ENCODE measurements at places on chromosomes 3 and 15. TPM values are rescaled to one million over a fixed set of nuclear protein-coding genes. Genes with fewer than 3 reads are reported as not detected.
A peak's percentile ranks its signal among the peaks of the same experiment; 100 is the strongest.

The TGM5 gene
- not detected for total RNA-seq

The ACOX2 gene
- total RNA-seq: 8.1 TPM

The STRC gene
- not detected for total RNA-seq

The P3H2 gene
- 17.1 TPM for total RNA-seq

The PKM gene
- total RNA-seq: 2,644 TPM

The TMEM108 gene
- total RNA-seq: 0.12 TPM

The GOLGA6A gene
- not detected for total RNA-seq

The DPPA2 gene
- total RNA-seq: not detected

The FBXW12 gene
- total RNA-seq: not detected

DNA sequence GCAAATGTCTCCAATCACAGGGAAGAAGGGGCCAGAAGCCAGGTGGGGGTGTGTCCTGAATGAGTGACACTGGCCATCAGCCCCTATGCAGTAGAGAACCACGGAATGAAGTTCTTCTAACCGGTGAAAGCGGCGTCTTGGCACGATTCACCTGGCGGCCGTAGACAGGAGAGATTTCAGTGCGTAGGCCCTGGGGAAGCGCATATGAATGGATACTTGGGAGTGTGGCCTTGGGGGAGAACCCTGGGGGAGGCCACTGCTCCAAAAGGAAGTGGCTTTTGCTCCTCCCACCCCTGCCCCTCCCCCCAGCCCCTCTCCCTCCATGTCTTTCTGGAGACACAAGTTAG lies 43.6 kb downstream of the RBPMS2 start:
- no peak for DNase-seq

DNA sequence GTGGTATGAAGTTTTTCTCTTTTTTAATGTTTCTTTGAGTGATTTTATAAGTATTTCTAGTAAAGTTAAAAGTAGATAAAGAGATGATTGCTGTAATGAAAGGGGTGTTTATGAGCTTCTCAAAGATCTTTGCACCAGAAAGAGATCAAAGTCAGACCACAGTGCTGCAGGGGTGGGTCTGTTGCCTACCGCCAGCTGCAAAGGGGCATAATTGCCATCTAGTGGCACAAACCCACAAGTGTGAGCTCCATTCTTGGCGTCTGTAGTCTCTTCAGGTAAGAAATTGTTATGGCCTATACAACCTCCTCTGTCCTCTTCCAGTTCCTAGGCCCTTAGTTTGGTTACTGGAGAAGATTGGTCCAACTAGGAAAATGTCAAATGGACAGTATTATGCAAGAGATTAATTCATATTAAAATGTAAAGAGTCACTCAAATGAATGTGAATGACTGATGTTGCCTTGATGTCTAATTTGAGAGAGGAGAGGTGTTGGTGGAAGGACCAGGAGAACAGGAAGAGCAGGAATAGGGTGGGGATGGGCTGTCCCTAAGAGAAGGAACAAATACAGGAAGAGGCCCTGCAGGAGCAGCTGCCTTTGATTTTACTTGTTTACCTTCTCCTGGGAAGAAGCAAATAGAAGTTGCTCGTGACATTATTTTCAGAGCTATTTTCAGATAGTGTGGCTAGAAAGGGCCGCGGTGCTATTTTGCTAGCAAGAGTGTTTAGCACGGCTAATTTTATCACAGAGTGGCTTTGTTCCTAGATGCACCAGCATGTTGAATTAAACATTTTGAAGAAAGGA lies 53.0 kb upstream of the GSK3B start:
- DNase-seq: no peak

- DNase-seq: no peak
These were observed 73.3 kb downstream of the CYP19A1 start for GRCh38 chr15:51265037-51265555.

DNA sequence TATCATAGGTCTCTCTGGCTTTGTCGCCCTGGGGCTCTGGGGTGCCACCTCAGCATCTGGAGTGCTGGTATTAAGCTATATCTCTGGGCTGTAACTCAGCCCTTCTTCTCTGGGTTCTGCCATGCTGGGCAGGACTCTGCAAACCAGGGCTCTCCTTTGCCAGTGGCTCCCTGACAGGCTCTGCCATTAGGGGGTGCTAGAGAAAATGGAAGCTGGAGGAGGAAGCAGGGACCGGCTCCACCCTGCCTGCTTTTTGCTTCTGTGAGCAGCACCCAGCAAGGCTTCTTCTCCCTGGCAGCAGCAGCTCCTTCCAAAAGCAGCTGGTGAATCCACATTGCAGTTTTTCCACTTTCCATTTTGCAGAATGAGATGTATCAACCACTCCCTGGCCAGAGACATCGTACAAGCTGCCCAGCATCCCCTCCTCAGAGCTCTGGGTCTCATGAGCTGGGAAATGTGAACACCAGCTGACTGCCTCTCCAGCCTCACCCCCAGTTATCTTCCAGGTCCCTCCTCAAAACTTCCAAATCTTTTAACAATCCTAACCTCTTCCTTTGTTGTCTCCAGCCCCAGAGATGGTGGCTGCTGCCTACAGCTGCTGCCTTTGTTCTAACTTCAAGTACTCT lies 165.0 kb downstream of the ABHD5 start:
- DNase-seq: peak; percentile 78

DNA sequence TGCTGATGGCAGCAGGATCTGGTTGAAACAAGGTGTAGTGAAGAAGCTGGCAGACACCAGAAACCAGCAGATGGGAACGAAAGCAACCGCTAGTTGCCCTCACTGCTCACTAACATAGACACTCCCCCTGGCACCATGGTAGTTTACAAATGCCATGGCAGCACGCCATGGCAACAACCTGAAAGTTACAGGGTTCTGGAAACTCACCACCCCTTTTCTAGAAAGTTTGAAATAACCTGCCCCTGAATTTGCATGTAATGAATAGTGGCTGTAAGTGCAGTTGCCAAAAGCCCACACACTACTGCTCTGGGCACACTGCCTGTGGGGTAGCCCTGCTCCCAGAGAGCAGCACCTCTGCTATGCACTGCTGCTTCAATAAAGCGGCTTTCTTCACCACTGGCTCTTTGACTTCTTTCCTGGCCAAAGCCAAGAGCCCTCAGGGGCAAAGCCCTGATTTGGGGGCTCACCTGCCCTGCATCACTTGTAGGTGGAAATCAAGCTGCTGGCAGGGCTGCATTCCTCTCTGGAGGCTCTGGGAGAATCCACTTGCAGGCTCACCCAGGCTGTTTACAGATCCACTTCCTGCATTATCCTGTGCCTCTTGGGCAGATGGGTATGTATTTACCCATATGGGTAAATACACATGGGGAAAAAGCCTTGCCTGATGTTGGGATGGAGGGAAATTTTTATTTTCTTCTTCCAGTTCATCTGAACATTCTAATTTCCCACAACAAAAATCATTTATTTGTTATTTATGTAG lies 2.0 kb upstream of the GP9 start:
- no peak for DNase-seq

- DNase-seq: peak; percentile 81
These were observed 56.4 kb downstream of the PLD1 start for GRCh38 chr3:171753665-171754408.

- no peak for DNase-seq
These were observed 147.1 kb upstream of the GBE1 start for GRCh38 chr3:81908561-81908960.

- DNase-seq: no peak
These were observed 13.8 kb downstream of the TSPAN3 start for GRCh38 chr15:77057072-77057471.

DNA sequence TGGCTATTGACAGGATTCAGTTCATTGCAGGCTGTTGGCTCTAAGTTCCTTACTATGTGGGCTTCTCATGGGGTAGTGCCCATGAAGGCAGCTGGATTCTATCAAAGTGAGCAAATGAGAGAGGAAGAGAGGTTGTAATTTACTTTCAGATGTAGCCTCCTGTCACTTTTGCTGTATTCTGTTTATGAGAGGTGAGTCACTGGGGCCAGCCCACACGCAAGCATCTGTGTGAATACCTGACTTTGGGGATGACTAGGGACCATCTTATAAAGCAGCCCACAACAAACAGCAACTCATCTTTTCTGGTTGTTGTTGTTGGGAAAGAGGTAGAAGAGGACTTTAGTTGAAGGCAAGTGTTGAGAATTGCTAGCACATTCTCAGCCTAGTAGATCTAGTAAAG lies 506.3 kb upstream of the GRM7 start:
- DNase-seq: no peak

- peak; percentile 57 for DNase-seq
These were observed 811 bp downstream of the C3orf52 start for GRCh38 chr3:112086875-112087524.

DNA sequence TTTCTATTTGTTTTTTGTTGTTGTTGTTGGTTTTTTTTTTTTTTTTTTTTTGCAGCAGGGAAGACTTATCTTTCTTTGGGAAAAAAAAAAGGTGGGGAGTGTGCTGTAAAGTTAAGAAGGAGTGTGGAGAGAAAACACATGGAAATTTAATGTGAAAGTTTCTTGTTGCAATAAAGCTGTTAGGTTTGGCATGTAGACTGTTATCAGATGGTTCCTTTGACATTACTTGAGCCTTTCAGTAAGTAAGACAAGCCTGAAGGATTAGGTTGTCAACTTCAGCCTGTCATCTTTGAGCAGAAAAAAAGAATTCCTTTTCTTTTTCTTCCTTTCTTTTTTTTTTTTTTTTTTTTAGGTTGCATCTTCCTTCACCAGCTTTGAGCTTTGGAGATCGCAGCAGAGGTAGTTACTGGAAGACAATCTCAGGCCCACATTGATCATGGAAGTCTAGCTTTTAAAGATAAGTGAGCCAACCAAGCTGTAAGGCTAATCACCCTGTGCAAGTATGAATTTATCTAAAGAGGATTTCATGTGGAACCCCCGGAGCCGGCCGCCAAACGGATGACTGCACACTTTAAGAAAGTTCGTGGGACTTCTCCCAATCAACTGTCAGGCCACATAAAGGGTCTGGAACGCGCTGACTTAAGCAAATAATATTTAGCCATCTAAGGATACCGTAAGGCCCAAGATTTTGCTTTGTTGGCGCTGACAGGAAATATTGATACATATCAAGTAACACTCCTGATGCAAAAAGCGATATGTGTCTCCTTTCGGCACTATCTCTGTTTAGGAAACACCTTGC lies 1040.1 kb upstream of the NR2F2 start:
- DNase-seq: no peak

DNA sequence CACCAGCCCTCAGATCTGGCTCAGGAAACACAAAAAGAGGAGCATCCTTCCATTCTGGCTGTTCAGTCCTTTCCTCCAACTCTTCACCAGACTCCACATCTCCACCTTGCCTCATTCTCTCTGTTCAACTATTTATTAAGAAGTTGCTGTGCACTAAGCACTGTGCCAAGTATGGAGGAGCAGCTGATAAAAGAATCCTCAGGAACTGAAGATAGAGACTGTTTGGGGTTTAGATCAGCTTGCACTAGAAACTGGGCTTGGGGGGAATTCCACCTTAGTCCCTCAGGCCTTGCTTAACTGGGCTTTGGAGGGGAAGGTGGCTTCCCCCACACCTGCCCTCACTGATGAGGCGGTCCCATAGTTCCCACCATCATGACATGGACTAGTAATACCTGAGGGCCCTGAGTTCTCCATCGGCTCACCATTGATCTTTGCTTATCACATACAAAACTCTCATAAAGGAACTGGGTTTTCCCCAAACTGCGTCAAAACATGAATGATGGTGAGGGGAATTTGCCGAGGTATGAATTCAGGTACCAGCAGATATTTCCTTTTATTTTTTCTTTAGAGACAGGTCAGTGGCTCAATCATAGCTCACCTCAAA lies 1.7 kb upstream of the CCR8 start:
- DNase-seq: no peak

DNA sequence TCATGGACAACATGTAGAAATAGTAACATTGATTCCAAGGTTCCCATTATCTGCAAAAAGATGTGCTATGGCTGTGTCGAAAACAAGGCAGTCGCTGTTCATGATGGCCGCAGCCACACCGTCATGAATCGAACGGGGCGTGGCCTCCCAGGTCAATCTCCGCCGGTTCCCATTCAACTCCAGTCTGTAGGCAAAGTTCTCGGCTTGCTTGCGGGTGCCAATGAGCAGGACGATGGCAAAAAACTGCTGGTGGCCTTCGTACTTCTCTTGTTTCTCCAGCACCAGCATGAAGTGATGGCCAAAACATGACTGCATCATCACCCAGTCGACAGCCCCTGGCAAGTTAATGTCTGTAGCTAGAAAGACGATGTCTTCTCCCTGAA lies 20.8 kb downstream of the SIAH2 start:
- DNase-seq: no peak

DNA sequence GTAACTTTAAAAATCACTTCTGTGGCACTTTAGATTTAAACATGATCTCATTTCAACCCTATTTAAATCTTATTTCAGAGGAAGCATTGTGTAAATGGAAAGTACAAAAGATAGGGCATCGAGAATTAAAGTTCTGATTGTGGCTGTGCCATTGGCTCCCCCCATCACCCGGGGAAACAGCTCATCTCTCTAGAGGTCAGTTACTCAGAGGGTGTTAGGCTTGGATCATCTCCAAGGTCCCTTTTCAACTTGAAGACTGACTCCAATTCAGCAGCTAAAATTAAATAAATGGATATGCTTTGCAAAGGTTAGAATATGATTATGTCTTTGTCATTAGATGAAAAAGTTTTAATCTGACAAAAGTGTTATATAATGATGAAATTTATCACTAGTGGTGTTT lies 20.1 kb downstream of the CADM2 start:
- DNase-seq: no peak
